NCI-H774 (cell line): ENCODE measurements at places on chromosomes 11 and 22.
A peak's percentile ranks its signal among the peaks of the same experiment; 100 is the strongest.

- DNase-seq, result no peak
Observed at GRCh38 chr11:27385245-27385644, 22.2 kb upstream of the CCDC34 start.

GRCh38 chr11:93288079-93288478 lies 42.5 kb upstream of the DEUP1 start:
- peak; percentile 87 for DNase-seq

GRCh38 chr11:965206-965775 lies 39.6 kb downstream of the AP2A2 start:
- no peak for DNase-seq

- DNase-seq, result no peak
Observed at GRCh38 chr22:26941896-26942636, 284.7 kb downstream of the MIAT start.

DNA sequence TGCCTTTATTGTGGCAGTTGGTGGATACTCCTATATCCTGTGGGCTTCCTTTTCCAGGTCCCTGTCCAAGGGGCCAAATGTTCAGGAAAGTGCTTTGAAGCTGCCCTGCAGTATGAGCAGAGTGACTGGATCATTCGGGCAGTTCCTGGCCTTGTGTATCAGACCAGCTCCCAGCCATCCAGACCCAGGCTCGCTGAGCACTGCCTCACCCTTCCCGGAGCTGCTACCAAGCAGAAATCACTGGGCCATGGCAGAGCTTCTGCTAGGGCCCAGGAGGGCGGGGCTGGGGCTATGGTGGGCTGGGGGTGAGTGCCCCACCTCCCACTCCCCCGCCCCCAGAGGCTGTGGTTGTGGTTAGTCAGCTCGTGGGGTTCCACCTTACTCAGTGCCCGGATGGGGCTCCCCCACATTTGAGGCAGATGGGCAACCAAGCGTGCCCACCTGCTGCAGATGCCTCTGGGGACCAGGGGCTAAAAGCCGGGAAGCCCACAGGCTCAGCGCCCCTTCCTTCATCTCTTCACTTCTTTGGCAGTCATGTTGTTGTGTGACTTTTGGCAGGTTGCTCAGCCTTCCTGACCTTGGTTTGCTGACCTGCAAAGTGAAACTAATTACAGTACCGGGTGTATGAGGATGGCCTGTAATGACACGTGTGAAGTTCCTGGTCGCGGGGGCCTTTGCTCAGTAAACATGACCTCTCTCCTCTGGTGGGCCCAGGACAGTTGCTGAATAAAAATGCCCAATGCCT lies 2.1 kb upstream of the LRRC32 start:
- no peak for DNase-seq

GRCh38 chr22:45008186-45008681 lies 1.6 kb downstream of the PHF21B start:
- no peak for DNase-seq

GRCh38 chr11:103596315-103596714 lies 440.1 kb upstream of the DDI1 start:
- peak; percentile 40 for DNase-seq

- DNase-seq, result no peak
Observed at GRCh38 chr11:1059759-1060158, 14.9 kb upstream of the MUC2 start.

DNA sequence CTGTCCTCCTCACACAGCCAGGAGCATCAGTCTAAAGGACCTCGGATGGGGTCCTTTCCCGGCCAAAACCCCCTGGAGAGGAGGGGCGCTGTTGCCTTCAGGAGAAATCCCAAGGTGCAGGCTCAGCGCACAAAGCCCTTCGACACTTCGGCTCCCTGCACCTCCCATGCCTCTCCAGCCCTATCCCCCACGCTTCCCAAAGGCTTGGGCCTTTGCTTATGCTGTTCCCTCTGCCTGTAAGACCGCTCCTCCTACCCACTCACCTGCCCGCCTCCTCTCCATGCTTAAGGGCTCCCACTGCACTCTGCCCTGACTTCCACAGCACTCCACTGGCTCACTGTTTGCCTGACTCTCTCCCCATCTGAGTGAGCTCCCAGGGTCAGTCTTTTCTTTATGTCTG lies 13.5 kb downstream of the SLC15A3 start:
- no peak for DNase-seq

- no peak for DNase-seq
Observed at GRCh38 chr22:43925433-43926348, 2.1 kb downstream of the PNPLA3 start.
